ENCODE measurements at places on chromosomes 6 and 20.

GRCh38 chr6:11092668-11093375, 812 bp upstream of the SMIM13 start:
- no peak for DNase-seq

DNA sequence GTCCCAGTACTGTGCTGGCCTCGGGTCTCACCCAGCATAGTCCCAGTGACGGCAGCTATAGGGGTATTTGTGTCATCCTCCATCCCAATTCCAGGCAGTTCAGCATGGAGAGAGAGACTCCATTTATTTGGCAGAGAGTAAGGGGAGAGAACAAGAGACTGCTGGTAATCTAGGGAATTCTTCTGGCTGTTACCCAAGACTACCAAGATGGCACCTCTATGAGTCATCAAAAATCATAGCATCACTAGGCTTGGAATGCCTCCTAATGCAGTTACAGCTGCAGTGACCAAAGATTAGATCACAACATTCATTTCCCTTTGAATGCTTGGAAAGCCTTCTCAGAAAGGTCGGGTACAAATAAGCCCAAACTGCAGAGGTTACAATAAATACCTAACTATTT, 660.4 kb upstream of the FLRT3 start:
- DNase-seq = no peak

DNA sequence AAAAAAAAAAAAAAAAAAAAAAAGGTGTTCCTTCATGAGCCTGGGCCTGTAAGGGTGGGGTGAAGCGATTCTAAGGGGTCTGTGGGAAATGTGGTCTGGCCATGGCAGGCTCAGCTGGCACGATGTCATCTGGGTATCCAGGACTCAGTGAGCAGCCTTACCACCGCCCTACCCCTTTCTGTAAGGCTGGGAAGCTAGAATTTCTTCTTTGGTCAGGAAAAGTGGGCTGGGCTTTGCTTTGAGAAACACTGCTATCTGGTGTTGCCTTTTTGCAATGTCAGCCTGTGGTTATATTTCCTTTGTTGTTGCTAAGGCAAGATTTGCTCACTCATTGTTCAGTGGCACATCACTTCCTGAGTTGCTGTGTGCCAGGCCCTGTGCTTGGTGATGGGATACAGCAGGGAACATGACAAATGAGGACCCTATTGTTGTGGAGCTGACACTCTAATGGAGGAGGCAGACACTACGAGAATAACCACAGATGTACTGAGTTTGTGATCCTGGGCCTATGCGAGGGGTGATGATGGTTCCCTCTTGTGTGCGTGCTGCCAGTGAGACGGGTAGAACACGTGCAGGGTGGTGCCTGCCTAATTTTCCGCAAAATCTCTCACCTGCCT, 45.9 kb upstream of the ZNFX1 start:
- DNase-seq = no peak

DNA sequence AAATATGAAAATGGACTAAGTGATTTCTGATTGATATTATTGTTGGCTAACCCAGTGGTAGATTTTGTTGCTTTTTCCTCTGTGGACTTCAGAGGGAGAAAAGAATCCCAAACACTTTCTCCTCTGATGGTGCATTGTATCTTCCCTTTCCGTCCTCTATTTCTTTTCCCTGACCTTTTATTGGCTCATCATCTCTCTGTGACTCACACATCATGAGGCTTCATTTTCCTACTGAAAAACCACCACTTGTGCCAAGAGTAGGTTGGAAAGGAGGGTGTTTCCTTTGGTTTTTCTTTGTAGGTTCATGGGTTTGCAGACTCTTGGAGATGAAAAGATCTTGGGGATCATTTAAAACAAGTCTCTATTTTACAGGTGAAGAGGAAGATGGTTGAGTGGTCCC, 311.7 kb upstream of the JAG1 start:
- DNase-seq = no peak

DNA sequence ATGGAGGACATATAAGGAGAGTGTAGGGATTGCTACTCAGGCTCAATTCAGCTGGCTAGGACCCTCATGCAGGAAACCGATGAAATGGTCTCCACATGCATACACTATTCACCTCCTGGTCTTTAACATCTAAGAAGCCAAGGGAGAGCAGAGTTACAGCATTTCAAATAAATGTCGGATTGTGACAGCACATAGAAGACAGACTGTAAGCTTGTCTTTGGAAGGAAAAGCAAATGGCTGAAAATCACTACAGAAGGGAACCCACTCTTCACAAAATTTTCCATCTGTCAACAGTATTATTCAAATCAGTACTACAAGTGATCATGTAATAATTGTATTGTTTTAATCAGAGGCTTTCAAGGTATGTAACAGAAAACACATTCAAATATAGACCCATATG, 72.9 kb downstream of the ATG5 start:
- DNase-seq = no peak

- no peak for DNase-seq
Observed at GRCh38 chr6:80280262-80281010, 174.0 kb downstream of the BCKDHB start.

GRCh38 chr20:25007491-25008305, 15.1 kb upstream of the APMAP start:
- no peak for DNase-seq

- DNase-seq = peak; percentile 39
Observed at GRCh38 chr20:12925210-12925755, 83.5 kb upstream of the SPTLC3 start.

DNA sequence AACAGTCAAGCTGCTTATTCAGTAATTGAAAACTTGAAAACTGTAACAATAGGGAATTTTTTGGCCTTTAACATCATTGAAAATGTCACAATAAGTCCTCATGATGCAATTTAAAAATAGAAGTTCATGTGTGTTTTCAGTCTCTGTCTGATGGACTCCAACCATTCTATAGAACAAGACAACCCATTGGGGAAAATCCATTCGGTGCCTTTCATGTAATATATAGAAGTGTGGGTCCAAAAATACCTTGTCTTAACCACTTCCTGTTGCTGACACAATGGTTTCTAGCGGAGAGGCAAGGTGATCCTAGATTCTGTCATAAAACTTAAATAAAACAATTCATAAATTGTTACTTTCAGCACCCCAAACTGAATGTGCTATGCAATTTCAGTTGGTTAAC, 1131.3 kb upstream of the MAP3K7 start:
- no peak for DNase-seq

DNA sequence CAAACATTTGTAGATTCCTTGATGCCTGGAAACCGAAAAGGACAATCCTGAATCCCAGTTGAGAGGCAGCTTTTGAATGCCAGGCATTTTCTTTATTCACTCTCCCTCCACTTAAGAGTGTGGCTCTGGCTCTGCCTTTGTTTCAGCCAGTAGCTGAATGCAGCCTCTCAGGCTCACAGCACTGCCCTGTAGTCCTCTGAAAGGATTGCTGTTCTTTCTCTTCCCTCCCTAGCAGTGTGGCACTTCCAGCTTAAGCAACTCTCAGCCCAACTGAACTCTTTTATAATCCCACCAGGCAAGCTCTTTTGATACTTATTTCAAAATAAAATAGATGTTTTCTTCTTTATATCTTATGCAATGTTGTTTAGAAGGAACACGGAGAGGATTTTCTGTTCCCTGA, 415.6 kb downstream of the GJA1 start:
- DNase-seq = no peak

- DNase-seq = no peak
Observed at GRCh38 chr6:129393654-129394053, 316.3 kb downstream of the ARHGAP18 start.

- DNase-seq = no peak
Observed at GRCh38 chr6:33008944-33009861, at the start of gene HLA-DOA. Gene HLA-DOA, minus strand, starts transcription at chr6:33009591.

- DNase-seq = no peak
Observed at GRCh38 chr6:166169549-166170421, 2.1 kb upstream of the TBXT start.

DNA sequence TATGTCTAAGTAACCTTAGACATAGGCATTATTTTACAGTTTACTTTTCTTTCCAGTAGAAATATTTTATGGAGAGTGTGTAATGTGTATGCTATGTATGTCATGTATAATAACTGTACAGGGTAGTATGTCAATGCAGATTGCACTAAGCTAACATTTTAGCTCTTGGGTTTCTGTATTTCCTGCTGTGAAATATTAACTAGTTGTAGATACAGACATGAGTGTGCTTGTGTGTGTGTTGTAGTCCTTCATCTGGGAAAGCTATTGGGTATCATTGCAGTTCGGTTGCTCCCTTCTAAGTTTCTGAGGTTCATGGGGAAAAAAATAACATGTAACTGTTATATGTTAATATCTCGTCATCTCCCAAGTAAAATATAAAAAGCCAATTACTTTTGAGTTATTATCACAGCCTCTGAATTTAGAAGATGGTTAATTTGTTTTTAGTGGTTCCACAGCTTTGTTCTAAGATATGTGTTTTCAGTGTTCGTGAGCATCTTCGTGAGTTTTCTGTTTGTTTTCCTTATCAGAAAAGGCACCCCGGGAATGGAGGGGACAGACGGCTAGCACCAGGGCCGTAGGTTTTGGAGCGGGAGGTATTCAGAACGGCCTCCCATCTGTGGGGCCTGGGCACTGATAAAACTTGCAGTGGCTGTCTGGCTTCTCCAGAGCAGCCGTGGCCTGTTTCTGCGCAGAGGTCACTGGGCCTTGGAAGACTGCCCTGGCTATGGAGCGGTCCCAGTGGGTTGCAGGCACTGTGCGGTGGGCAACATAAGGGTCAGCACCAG, 215.0 kb downstream of the ARID1B start:
- DNase-seq = no peak

- no peak for DNase-seq
Observed at GRCh38 chr6:1735239-1735803, 125.6 kb downstream of the FOXC1 start.

GRCh38 chr6:135890876-135891275, 39.4 kb downstream of the PDE7B start:
- DNase-seq = no peak

DNA sequence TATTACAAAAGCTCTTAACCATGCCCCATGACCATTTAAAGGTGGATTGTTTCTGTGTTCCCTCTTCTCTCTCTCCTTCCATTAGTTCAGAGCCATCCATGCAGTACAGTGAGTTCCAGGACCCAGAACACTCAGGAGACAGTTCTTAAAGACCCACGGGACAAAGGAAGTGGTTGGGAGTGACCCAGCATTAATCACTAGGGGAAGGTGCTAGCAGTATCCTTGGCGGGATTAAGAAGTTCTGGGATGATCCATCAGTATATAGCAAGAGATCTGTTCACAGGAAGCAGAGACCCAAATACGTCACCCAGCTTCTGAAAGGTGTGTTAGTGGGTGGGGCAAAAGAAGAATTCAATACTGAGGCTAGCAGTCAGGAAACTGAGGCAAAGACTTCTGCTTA, 154.1 kb downstream of the PHF3 start:
- DNase-seq = no peak

GRCh38 chr20:20017844-20018185, 653 bp downstream of the NAA20 start:
- DNase-seq = no peak

DNA sequence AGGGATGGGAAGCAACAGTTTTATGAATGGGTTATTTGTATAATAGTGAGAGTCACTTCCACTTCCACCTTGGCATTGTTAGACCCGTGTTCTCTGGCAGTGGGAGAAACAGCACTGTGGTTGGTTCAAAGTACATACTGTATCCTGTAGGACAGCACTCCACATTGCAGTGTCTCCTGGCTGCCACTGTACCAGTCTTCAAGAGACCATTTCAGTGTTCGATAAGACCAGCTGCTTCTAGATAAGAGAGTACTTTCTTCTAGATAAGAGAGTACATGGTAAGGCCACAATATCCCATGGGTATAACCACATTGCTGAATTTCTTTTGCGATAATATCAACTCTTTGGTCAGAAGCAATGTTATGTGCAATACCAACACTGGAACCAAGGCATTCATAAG, 28.8 kb downstream of the FITM2 start:
- DNase-seq = no peak

DNA sequence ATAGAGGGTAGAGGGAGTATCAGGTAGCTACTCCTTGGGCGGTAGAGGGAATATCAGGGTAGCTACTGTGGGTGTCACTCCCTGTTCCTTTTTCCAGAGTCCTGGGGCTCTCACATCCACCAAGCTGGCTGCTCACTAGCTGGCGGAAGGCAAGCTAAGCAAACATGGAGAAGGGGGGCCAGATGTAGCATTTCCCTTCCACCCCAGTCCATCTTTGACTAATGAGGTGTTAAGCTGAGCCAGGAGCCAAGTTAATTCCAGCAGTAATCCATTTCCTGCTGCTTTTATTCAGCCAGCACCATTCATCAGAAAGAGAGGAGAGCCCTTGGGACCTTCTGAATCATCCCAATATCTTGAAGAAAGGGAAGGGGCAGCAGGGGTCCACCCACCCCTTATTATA, 330.0 kb downstream of the ZFAND3 start:
- DNase-seq = no peak

GRCh38 chr20:3277686-3278465, 38.9 kb upstream of the SLC4A11 start:
- no peak for DNase-seq

DNA sequence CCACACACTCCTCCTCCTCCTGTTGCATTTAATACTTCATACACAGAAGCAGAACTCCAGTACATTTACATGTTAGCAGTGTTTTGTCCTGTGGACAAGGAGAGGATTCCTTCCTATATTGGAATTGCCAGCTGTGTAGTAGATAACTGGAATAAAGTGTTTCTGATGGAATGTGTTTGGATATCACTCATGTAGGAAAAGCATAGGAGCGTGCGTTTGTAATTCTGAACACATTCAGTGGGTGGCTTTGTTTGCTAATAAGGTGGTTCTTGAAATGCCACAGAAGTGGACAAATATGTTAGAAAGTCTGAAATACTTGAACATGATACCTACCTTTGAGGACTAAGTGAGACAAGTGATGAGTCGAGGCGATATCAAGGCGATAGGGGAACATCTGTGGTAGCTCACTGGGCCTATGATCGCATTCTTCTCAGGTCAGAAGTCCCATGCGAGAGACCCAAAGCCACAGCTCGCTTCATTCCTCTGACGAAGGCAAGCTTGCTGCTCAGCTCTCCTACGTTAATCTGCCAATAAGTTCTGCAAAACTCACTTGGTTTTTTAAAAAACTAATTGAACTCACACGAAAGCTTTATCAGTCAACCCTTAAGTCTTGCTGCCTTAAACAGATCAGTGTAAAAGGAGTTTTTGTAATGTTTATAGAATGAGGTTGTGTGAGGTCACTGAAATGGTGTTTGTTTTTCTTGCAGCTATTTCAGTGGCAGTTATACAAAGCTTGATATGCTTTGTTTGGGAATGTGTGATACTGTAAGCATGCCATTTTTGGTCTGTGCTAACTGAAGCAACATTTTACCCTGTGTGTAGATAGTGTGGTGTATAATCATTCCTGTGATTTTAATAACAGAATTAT, 159.9 kb downstream of the SOX4 start:
- DNase-seq = no peak

Measured in progenitor cell of endocrine pancreas (in vitro differentiated cells).